ENCODE measurements at places on chromosomes 3 and 15.

DNA sequence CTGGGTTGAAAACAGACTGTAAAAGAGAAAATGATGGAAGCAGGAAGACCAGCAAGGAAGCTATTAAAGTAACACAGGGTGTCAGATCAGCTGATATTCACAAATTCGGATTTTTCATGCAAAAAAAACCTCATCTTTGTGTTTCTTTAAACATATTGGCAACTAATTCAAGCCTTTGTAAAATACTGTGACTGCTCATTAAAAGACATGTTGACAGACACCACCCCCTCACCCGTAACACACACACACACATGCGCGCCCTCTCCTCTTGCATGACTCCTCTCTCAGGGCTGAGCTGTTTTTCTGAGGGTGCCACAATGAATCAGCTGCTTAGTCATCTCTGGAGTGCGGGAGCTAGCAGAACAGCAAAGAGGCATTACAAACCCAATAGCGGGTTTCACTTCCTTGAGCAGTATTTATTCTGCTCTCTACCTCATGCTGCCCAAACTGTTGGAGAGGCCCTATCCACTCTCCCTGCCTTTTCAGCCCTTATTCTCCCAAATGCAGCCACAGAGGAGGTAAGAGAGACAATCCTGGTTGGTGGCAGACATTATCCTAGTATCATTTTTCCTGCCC is 35.8 kb upstream of the CCDC80 start:
- peak; percentile 42 for DNase-seq

GRCh38 chr15:88623061-88623460 is 1.9 kb downstream of the AEN start:
- no peak for DNase-seq

DNA sequence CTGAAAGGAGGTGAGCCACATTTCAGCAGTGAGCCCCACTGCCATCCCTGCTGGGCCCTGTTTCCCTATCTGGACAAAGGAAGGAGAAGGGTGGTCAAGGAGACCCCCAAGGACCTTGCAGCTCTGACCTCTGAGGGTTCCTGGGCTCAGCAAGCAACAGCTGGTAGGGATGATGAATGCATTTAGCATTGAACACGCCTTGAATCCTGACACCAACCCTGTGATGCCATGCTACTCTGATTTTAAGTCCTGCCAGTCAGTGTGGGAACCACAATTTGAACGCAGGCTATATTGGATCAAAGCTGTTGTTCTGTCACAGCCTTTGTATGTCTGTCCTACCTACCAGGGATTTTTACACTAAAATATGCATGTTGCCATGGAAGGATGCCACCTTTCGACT is 6.5 kb downstream of the MPI start:
- DNase-seq = no peak

- DNase-seq = no peak
Measured at GRCh38 chr3:144282313-144282712, 310.7 kb downstream of the DIPK2A start.

DNA sequence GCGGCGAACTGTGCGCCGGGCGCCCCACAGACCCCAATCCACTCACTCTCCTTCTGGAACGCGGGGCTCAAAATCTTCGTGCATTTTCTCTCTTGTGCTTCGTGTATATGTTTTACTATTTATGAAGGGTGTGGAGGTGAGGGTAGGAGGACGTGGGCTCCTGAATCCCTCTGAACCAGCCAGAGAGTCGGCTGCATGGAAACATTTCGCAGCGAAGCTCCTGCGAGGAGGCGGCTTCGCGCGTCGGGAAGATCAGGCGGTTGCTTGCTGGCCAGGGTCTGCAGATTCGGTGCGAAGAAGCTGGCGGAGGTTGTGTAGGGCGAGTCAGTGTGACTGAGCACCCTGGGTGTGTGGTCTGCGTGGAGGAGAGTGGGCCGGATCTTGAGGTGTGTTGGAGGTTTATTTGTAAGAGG is 1.1 kb downstream of the CNTN4 start:
- DNase-seq = no peak

GRCh38 chr3:13263770-13264467 is 156.2 kb downstream of the NUP210 start:
- no peak for DNase-seq

- DNase-seq = peak; percentile 10
Measured at GRCh38 chr15:59501597-59501996, 63.6 kb downstream of the FAM81A start.

GRCh38 chr3:168859574-168859973 is 763.9 kb upstream of the GOLIM4 start:
- DNase-seq = no peak

- no peak for DNase-seq
Measured at GRCh38 chr3:56918111-56918568, 116.4 kb upstream of the ARHGEF3 start.

DNA sequence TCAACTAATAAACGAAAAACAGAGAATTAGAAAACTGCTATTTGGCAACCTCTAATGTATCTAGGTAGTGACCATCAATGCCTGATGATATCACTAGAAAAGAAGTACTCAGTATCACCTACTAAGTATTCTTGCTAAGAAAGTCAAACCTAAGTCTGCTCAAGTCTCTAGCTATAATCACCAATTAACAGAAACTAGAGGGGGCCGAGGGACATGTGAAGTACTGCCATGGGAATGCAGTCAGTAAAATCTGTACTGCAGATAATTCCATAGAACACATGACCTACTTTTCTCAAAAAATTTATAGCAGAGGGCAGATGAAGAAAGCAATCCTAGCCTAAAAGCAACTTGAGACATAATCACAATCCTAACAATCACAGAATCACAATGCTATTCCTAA is 51.4 kb downstream of the CPEB1 start:
- DNase-seq = no peak

GRCh38 chr3:197165890-197166289 is 132.5 kb downstream of the DLG1 start:
- DNase-seq = no peak

DNA sequence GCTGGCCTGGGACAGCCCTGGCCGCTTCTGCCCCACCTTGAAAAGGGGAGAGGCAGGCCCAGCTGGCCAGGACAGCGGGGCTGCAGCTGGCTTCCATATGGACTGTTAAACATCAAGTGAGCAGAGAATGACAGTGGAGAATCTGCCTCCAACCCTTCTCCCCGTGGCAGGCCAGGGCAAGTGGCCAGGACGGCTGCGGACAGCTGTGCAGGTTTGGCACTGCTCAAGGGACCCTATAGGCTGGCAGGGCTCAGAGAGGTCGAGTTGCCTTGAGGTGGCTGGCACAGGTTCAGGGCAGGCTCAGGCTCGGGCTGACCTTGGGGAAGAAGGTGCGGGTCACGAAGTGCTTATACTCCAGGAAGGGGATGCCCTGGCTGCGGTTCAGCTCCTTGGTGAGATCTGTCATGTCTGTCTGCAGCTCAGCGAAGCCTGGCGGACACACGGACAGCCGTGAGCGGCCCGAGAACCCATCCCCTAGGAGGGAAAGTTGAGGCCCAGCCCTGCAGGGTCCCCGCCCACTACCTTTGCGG is 24.3 kb downstream of the H1-8 start:
- no peak for DNase-seq

GRCh38 chr15:91974321-91974720 is 120.8 kb downstream of the SLCO3A1 start:
- no peak for DNase-seq

GRCh38 chr3:196193133-196193735 is 18.0 kb downstream of the ZDHHC19 start:
- no peak for DNase-seq

DNA sequence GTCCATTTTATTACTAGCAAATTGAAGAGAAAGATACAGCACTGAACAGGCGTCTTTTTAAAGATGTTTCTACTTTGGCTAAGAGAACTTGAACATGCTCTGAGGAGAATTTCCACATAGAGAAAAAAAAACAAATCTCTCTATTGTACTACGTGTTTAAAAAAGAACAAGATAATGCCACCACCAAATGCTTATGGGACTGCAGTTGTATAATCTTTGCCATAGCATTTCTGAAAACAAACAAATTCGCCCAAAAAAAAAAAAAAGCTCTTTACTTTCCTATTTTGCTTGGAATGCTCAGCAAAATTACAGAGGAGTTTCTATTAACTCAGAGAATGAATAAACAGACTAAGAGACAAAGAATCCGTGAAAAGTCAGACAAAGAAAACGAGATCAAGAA is 114.2 kb downstream of the CNTN3 start:
- DNase-seq = no peak

- DNase-seq = no peak
Measured at GRCh38 chr3:65600888-65601287, 437.8 kb downstream of the MAGI1 start.

- no peak for DNase-seq
Measured at GRCh38 chr3:18489939-18490338, 64.8 kb upstream of the SATB1 start.

GRCh38 chr3:51955893-51956770 is 951 bp downstream of the GPR62 start:
- no peak for DNase-seq

DNA sequence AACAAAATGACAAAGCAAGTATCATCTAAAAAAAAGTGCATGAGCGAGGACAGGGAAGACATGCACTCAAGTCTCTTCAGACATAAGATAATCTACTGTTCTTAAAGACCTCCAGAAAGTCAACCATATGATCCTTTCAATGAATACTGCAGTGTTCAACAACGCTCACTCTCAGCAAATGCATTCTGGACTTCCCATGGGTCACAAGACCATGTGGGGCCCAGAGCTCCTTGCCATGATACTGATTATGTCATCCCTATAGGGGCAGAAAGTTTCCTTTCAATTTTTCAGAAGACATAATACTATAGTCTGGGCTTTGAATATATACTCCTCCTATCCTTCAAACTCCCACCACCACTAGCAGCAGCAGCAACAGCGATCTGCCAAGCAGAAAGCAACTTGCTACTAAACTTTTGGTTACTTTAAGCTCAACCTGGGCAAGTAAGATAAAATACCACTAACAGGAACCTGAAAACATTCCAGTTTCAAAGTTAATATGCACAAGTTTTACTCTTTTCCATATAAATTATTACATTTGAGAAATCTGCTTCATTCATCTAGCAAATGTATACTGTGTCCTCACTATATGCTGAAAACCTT is 143.5 kb downstream of the ADAM10 start:
- no peak for DNase-seq

DNA sequence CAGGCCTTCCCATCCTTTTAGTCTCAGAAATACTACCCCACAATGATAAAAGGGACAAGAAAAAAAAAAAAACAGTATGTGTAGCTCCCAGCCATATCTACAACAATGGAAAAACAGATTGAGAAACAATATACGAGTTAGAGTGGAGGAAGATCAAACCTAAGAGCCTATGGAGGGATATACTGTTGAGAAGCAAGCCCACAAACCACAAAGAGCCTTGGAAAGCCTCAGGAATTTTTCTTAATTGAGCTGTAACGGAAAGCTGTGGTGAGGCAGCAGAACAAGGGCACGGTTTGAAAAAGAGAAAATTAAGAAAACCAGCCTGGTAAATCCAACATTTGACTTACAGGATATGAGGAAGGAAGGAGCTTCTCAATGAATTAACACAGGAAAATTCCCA is 21.4 kb downstream of the KPNA1 start:
- DNase-seq = no peak

- DNase-seq = peak; percentile 82
Measured at GRCh38 chr3:188153437-188154013, 432 bp upstream of the LPP start.

- DNase-seq = no peak
Measured at GRCh38 chr15:67259379-67259778, 4.8 kb downstream of the IQCH start.

DNA sequence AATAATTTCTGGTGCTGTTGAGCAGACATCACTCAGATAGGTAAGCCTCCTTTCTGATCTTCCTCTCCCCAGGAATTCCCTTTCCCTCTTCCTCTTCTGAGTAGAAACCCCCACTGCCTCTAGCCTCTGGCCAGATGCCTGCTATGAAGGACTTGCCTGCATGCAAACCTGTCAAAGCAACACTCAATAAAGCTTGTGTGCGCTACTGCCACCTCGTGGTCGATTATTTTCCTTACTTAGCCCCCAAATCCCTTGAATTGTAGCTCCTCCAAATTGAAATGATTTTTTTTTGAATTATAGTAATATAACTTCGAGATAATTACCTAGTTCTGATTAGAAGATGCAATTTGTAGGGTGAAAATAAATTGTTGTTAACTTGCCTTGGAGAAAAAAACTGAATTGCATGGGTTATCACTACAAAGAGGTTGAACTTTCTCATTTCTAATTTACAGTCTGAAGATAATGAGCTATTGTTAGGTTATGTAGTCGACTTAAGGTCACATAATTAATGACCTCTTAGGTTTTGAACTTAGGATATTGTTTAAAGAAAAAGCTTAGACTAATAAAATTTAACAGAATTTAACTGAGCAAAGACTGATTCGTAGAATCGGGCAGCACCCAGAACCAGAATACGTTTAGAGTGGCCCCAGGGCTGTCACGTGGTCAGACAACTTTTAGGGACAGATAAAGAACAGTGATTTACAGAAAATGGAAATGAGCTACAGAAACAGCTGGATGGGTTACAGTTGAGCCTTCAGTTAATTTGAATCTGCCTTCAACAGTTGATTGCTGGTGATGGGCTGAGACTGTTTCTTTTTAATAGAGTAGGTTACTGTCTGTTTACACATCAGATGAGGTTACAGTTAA is 269.3 kb downstream of the ARPP21 start:
- no peak for DNase-seq

GRCh38 chr15:52338058-52338457 is 42.5 kb upstream of the MYO5C start:
- no peak for DNase-seq

GRCh38 chr3:57596495-57597126 is 533 bp downstream of the ARF4 start:
- DNase-seq = peak; percentile 26
